ENCODE measurements at places on chromosomes 2 and 18. TPM values are rescaled to one million over a fixed set of nuclear protein-coding genes. Genes with fewer than 3 reads are reported as not detected.

Gene LRRC30
- not detected for total RNA-seq

Gene HAAO
- 8.1 TPM for total RNA-seq

GRCh38 chr2:41854227-41854626 is 193.6 kb upstream of the PKDCC start:
- no peak for DNase-seq

DNA sequence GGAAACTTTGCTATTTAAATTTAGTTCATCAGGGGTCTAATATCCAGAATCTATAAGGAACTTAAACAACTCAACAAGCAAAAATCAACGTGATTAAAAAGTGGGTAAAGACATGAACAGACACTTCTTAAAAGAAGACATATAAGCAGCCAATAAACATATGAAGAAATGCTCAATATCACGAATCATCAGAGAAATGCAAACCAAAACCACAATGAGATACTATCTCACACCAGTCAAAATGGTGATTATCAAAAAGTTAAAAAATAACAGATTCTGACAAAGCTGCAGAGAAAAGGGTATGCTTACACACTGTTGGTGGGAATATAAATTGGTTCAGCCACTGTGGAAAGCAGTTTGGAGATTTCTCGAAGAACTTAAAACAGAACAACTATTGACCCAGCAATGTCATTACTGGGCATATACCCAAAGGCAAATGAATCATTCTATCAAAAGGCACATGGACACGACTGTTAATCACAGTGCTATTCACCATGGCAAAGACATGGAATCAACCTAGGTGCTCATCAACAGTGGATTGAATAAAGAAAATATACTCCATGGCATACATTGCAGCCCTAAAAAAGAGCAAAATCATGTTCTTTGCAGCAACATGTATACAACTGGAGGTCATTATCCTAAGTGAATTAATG is 189.9 kb downstream of the SLC4A10 start:
- DNase-seq: no peak

- DNase-seq: no peak
Observed at GRCh38 chr2:74691929-74692328, 37.9 kb downstream of the SEMA4F start.

- no peak for DNase-seq
Observed at GRCh38 chr2:128472789-128473174, 154.1 kb upstream of the HS6ST1 start.

DNA sequence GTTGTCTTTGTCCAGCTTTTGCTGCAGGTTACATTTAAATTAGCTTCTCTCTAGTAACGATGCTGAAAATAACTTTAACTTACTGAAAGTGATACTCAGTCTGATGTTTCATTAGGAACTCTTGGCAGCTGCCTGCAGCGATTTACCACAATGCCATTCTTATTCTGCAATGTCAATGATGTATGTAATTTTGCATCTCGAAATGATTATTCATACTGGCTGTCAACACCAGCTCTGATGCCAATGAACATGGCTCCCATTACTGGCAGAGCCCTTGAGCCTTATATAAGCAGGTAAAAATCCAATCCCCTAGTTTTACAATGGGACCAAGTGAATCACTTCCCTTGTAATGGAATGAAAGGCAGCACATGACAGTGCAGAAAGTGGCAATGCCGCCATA is 16.3 kb upstream of the MFF start:
- no peak for DNase-seq

Measured in heart left ventricle (tissue), 16 donors.